ENCODE measurements at places on chromosomes 6 and 20.

DNA sequence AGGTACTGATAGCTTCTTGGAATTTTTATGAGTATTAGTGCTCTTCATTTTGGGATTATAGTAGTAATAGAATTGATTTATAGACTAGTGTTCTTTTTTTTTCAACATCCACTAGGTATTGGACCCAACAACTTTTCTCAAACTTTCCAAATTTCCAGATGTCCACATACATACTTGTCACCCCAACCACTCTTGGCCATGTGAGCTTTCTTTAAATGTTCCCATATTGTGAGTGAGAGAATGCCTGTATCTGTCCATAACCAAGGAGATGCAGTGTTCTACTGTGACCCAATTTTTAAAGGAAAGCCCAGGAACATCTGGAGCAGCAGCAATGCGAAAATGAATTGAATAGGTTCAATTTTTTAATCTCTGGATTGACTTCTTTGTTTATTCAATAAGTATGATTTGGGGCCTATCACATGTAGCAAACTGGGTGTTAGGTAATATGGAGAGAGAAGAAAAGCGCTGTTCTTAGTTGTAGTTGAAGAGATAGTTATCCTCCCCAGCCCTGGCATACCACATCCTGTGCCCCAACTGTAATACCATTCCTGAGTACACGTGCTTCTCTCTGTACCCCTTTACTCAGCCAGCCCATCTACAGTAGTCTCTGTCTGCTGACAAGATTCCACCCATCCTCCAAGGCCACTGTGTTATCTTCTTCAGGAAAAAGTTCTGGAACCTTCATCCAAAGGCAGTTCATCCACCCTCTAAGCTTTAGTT, 116.8 kb upstream of the SUPT3H start:
- DNase-seq, result no peak

- DNase-seq, result peak; percentile 74
Measured at GRCh38 chr6:108294727-108295625, at the start of gene AFG1L. TSS of gene AFG1L (plus strand) at chr6:108295054. CDS start at chr6:108295080, 26 bp downstream.

DNA sequence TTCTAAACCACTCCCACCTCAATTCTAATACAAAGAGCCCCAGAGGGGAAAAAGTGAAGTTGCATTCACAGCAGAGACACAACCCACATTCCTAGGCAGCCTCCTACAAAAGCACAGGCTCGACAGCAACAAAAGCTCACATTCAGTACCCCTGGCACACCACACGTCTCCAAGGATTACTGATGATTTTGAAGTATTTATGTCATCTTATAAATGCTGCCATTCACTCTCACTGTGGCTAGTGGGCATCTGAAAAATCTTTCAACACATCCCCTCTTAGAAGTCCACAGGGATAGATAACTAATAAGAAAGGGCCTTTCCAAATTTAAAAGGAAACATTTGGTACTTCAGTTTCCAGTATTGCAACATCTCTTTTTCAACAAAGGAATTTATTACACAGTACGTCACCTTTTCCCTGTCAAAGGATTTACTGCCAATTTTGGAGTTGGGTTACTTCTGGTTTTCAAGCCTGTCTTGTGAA, 146.7 kb downstream of the TASP1 start:
- no peak for DNase-seq

- DNase-seq, result no peak
Measured at GRCh38 chr6:70241991-70242420, 60.9 kb downstream of the COL9A1 start.

DNA sequence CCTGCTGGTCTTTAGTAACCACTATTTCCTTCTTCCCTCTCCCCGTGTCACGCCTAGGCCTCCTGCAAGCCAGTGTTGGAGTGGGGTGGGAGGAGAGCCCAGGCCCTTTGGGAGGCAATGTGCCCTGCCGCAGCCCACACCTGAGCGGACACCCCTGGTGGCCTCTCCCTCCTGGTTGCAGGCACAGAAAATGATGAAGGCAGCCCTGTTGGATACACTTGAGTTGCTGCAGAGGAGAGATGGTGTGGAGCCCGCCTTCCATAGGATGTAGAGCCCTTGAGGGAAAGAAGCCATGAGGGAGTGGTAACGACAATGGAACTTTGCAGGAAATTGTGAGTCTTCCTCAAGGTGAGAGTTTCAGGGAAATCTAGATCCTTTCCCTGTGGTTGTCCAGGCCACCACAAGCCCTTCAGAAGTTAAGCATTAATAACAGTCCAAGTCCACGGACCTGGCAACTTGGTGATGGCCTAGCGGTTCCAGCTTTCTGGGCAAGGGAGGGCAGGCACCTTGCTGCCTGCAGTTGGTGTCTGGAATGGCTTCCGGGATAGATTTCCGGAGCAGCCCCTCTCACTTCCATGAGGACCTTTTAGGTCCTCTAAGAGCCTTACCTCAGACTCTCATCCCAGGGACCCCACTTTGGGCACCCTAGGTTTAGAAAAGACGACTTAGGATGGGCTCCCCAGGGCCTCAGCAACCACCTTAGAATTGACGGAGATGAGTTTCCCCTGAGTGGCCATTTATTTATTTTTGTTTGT, 67.3 kb upstream of the NXT1 start:
- no peak for DNase-seq

GRCh38 chr6:22690446-22690845, 121.1 kb downstream of the HDGFL1 start:
- no peak for DNase-seq

GRCh38 chr6:1610497-1611321, 994 bp downstream of the FOXC1 start:
- DNase-seq, result peak; percentile 17
